ENCODE measurements at places on chromosomes 7 and 10.

GRCh38 chr7:37349979-37350590 lies 98.6 kb downstream of the ELMO1 start:
- DNase-seq: no peak

DNA sequence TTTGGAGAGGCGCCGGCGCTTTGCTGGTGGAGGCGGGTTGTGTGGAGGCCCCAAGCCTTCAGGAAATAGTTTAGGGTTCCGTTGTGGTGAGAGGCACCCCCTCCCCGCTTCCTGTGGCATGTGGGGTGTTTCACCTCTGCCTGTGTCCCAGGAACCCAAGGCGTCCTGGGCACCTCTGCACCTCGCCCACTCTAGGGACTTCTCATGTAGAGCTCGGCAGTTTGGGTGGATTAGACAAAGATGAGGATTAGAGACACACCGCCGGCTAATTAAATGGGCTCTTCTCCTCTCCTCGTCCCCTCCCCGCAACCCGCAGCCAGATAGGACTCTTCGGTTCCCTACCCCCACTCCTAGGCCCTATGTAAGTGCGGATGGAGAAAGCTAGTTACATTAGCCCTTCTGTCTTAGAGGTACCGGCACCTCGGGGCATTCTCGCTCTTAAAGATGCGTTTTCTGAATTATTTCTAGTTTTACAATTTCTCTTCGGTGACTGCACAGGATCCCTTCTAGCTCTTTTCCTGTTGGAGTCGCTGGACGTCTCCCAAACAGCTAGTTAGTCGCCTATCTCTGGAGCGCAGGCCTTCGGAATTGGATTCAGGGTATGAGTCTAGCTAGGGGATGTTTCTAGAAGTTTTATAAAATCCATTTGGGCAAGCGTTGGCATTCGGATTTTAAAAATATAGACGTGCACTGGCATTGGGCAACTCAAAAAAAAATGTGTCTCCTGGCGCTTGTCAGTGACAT lies 7.8 kb downstream of the PTF1A start:
- no peak for DNase-seq

GRCh38 chr7:37341033-37341630 lies 107.5 kb downstream of the ELMO1 start:
- no peak for DNase-seq

GRCh38 chr7:70505886-70506285 lies 626.1 kb upstream of the GALNT17 start:
- no peak for DNase-seq

DNA sequence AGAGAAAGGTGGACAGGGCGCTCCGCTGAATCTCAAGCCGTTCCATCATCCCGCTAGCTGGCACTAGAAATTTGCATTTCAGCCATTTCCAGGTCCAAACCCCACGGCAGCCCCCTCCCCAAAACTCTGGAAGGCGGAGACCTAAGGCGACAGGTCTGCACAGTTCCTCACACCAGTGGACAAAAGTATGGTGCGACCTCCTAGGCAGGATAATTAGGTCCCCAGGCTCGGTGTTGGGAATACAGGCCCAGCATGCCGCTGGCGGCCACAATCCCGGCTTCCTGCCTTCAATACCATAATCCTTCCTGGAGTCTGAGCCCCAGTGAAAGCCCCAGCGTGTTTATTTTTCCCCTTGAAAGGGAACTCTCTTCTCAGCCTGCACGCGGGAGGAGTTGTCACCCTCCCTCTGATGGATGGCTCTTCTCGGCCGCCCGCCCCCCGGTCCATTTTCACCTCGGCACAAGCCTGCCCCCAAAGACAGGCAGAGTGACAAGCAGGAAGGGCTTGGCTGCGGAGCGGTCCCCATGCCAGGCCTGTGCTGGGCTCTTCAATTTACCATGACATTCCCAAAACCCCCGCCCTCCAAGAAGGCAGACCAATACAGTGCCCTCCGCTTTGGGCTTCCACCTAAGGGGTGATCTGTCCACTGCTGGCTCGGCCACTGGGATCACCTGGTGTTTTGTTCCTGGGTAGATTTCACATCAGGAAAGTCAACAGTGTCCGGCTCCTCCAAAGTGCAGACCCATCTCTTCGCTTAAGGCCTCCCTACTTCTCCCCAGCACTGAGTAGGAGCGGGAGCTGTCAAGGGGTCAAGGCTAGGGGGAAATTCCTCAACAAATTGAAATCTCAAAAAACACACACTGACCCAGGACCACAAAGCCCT lies 2.2 kb downstream of the FGFR2 start:
- peak; percentile 82 for DNase-seq

DNA sequence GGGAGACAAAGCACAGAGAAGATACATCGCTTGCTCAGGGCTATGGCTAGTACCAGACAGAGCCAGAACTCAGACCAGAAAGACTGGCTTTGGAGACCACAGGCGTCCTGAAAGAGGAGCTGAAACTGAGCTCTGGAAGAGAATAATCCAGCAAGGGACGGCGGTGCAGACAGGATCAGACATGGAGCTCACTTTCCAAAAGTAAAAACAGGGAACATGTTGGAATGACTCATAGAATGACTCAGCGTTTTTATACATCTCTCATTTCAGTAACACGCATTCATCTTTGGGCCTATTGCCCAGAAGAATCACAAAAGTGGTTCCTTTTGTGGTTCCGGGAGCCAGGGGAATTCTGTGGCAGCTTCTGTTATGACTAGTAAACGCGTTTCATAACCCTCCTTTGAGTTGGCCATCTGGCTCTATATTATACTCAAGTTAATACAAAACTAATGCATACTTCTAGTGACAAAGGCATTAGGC lies 37.2 kb downstream of the PLEKHS1 start:
- no peak for DNase-seq

DNA sequence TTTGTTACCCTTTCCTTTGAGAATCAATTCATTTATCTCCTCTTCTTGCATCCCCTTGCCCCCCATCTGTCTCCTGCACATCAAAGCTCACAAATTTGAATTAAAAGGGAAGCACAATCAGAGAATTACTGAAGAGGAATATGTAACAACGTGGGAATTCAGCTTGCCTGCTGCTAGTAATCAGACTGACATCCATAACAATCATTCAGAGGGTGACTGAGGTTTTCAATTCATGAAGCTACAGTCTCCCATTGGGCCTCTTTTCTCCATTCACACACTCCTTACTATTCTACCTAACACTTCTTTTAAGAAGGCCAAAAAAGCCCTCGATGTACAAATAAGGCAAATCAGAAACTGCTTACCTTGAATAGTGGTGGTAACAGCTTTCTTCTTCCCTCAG lies 24.3 kb upstream of the DNA2 start:
- no peak for DNase-seq

DNA sequence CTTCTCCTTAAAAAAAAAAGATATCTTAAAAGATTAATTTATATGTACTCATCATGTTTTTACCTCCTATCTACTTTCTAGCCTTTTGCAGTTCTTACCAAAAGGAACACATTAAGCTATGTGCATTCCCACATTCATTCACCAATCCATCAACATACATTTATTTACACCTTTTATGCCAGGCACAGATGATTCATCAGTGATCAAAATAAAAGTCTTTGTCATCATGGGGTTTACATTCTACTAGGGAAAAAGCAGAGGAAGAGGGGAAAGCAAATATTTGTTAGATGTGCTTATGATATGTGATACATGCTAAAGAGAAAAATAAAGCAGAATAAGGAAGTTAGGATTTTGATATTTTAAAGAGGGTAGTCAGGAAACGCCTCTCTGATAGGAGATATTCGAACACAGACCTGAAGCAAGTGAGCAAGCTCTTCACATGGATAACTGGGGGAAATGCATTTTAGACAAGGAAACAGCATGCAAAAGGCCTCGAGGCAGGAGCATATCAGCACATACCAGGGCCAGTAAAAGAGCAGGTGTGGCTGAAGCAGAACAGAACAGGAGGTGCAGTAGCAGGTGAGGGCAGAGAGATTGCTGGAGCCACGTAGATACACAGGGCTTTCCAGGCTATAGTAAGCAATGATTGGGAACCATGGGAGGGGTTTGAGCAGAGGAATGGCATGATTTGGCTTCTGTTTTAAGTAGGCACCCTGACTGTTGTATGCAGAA lies 67.4 kb downstream of the REEP3 start:
- DNase-seq: no peak

DNA sequence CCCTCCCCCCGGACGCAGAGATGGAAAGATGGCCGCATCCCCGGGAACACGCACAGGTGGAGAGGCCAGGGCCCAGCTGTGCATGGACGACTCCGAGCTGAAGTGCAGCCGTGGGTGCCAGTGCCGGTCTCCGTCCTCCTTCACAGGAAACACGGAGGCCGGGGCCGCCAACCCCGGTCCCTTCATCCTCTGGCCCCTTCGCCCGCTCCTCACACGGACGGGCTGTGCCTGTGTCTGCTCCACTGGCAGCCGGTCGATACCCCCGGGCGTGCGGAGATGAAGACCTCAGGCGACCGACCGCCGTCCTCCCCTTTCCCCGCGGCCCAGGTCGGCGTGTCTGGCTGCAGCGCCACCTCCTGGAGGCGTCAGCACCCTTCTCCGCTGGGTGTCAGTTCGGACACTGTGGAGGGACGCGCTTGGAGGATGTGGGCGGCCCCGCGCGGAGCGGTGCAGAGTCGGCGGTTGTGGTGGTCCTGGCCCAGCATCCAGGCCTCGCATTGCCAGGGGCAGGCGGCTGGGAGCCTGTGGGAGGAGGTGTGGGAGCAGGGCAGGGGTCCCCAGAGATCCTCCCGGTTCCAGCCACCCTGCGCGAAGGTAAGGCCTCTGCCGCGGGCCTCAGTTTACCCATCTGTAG lies 9.9 kb downstream of the ZNF511 start:
- no peak for DNase-seq

DNA sequence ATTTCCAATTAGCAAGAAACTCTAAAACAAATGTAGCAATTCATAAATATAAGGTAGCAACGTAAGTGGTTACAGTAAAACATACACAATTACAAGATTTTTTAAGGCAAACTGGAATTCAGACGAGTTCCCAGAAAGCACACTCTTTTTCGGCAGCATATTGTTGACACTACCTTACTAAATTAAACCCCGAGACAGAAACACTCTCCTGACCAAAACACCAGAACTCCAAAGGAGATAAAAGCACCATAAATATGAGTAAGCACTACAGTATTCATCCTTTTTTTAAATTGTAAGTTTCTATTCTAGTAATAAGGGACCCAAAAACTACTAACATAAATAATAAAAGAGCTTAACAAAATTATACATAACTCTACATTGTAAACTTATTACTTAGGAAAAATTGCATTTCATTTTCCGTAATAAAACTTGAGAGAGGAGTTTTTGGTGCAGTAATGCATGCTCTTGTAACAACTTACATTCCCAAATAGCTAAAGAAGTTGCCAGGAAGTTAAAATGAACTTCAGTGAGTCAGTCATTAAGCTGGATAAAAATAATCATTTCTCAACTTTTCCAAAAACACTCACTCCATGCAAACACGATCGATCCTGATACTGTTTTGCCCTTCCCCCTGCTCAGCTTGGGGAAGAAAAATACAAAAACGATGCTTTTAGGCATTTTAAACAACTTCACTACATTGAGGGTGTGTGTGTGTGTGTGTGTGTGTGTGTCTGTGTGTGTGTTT lies 2.0 kb downstream of the PIP4K2A start:
- no peak for DNase-seq

DNA sequence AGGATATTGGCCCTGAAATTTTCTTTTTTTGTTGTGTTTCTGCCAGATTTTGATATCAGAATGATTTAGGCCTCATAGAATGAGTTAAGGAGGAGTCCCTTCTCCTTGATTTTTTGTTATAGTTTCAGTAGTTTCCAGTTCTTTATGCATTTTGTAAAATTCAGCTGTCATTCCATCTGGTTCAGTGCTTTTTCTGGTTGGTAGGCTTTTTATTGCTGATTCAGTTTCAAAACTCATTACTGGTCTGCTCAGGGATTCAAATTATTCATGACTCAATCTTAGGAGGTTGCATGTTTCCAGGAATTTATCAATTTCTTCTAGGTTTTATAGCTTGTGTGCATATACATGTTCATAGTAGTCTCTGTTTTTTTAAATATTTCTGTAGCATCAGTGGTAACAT lies 10.1 kb upstream of the TMEM196 start:
- DNase-seq: no peak

GRCh38 chr7:145584401-145584800 lies 532.2 kb upstream of the CNTNAP2 start:
- DNase-seq: no peak

DNA sequence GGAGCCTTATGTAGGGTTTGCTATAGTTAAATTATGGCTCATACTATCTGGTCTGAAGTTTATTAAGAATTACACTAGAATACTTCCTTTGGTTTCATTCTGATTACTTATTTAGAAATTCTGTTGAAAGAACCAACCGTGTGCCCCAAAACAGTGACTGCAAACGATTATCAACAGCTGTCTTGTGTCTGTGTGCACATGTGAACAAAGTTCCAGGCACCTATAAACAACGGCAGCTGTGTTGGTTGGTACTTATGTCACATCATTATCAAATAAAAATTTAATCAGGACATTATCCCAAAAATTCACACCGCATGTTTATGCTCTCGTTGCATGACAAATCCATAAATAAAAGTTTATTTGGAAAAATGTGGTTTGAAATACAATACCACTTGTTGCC lies 80.6 kb downstream of the USP6NL start:
- DNase-seq: no peak

DNA sequence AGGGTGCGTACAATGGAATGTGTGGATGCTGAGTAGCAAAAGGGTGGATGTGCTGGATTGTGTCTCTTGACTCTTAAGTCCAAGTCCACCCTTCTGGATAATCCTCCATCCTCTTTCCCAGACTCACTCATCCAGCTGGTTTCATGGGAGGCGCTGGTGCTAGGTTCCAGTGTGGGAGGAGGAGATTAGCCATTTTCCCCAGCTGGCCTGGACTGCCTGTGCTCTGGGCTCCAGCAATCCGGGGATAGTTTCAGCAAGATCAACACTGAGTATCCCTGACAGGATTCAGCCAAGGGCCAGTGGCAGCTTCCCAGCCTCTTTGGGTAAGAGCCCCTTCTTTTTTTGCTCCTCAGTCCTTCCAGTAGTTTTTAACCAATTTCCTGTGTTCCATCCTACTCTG lies 21.6 kb upstream of the TRIL start:
- no peak for DNase-seq

DNA sequence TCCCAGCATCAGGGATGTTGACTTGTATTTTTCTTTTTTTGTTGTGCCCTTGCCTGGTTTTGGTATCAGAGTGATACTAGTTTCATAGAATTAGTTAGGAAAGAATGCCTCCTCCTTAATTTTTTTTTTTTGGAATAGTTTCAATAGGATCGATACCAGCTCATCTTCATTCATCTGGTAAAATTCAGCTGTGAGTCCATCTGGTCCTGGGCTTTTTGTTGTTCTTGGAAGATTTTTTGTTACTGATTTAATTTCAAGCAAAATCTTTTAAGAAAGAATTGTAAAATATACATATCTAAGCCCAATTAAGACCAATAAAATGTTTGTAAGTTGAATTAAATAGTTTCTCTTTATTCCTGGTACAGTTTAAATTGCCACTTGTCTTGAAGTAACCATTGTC lies 1159.5 kb downstream of the CNTNAP2 start:
- DNase-seq: no peak

- DNase-seq: no peak
Observed at GRCh38 chr10:71646592-71647292, 72.8 kb downstream of the C10orf105 start.

GRCh38 chr7:2608921-2609411 lies 22.8 kb upstream of the TTYH3 start:
- DNase-seq: no peak

- DNase-seq: no peak
Observed at GRCh38 chr7:128959296-128959695, 21.6 kb downstream of the IRF5 start.
